ENCODE measurements at places on chromosomes 3 and 15.

DNA sequence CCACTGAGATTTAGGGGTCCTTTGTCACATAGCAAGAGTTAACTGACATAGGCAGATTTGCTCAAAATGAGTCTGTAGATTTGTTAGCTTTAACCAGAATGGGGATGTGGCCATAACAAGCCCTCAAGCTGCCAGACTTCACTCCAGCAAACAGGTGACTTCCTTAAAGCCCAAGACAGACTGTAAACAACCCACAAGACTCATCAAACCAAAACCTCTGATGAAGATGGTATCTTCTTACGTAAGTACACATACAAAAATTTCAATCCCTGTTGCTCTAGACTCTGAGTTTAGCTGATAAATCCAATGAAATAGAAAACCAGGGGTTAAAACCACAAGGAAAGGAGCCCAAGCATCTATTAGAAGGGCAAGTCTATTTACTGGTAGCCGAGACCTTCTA, 18.2 kb upstream of the ZBTB20 start:
- DNase-seq: no peak

- no peak for DNase-seq
Observed at GRCh38 chr3:50299929-50300680, 900 bp upstream of the HYAL3 start.

DNA sequence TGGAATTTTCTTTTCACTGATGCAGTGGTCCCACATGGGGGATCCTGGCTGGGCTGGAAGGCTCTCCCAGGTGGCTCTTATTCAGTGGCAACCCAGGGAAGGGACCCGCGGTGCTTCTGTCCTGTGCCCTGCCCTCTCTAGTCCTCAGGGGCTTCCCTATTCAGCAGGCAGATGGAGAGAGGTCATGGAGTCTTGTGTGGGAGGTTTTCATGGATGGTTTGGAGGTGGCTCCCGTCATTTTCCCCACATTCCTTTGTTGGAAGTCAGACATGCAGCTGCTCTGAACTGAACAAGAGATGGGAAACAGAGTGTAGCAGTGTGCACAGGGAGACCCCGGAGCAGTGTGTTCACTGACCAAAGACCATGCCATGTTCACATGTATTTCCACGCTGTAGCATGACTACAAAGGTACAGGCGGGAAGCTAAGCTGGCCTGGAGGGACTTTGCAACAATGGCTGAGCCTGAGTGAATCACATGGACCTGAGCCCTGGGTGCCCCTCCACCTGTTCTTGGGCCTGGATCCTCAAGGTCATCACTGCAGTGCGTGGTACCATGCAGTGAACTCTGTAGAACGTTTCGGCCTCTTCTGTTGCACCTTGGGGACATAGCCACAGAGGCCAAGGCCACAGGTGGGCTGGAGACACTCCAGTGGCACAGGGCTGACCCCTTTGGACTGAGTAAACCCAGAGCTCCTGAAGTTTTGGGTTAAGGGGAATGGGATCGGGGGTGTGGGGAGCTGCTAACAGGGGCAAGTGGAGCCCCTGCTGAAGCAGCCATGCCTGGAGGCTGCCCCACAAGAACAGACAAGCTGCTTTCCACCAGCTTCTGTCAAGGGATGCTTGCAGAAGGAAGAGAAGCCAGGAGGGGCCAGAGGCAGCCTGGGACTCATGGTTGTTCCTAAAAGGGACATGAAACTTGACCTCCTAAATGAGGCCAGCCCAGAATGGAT, 123.0 kb downstream of the ASB7 start:
- DNase-seq: no peak

- DNase-seq: no peak
Observed at GRCh38 chr3:62462104-62462762, 88.9 kb upstream of the FEZF2 start.

DNA sequence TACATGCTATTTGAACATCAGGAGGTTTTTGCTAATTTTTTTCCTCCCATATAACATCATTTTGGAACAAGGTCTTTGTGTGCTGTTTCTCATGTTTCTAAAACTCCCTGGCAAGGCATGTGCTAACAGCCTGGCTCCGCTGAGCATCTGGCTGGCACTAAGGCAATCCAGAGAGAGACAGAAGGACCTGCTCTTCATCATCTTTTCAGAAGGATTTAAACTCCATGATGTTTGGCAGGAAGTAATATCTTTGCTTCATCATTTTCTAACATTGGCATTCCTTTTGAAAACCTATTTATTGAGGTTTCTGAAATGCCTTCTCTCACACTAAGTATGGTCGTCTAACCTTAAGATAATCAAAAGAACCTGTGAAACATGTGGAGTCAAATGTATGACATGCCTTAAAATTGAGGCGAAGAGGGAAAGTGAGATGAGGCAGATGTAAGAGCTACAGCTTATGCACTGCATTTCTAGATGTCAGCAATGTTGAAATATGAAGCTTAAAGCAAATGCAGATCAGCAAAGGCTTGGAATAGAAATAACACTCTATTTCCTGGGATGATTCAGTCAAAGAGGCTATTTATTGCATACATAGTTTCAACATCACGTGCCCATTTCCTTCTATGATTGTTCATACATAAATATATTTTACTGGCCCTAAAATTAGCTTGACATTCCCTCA, 592.0 kb downstream of the ZNF385D start:
- no peak for DNase-seq

- DNase-seq: no peak
Observed at GRCh38 chr3:105608623-105609022, 241.9 kb downstream of the ALCAM start.

DNA sequence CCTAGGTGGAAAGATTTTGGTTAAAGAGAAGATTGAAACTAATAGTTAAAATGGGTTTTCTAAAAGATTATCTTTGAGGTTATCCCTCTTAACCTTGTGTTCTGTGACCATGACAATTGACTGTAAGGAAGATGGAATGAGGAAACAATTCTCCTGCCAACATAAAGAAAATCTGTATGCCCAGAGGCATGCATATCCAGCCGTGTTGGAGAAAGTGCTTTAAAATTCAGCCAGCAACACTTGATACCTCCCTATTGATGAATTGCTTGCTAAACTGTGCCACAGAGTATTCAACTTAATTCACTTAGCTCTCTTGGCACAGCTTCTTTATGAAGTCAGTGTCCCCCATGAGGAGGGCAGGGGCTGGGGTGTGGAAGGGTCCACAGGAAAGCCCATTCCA, 203.5 kb downstream of the UBE2E2 start:
- no peak for DNase-seq

- no peak for DNase-seq
Observed at GRCh38 chr15:64717735-64718495, 57.5 kb downstream of the RBPMS2 start.

DNA sequence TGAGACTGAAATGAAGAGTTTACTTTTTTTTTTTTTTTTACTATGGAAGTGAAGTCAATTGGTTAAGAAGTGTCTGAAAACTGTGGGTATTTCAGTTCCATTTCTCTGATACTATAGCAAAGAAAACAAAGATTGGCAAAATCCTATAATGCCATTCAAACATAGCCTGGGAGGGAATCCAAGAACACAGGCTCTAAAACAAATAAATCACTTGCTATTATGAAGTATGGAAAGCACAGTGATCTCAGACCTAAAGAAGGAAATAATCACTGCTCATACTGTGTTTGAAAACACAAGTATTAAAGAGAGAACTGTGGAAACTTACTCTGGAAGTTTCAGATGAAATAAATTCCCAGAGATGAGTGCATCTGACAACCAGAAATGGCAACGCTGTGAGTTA, 12.0 kb downstream of the SAMMSON start:
- DNase-seq: no peak

GRCh38 chr15:55106155-55106554, 90.6 kb downstream of the RSL24D1 start:
- no peak for DNase-seq

DNA sequence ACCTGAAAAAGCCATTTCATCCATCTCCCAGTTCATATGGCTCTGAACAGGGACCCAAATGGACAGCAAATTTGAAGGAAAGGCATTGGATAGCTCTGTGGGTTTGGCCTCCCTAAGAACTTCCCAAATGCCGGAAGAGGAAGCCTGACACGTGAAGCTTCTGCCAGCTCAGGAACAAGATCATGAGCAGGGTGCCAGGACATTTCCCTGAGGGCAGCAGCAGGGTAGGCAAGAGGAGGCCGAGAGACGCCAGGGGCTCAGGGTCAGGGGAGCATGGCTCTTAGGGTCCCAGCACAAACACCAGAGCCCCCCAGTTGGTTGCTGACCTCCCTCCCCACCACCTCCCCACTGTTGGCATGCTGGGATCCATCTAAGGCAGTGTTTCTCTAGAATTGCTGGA, 187.5 kb downstream of the MEGF11 start:
- no peak for DNase-seq

DNA sequence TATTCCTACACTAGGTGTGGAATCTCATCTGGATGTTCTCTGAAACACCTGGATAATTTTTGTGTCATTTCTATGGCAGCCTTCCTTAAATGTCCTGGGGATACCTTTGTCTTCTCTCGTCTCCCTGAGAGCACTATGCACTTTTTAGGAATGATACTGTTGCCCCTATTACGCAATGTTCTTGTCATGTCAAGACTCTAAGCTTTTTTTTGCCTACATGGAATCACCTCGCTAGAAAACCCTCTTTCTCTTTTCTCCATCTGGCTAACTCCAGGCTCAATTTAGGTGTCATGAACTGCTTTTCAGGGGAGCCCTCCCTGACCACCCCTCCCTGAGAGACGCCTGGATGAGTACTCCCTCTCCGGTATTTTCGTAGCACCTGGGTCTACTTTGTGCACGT, 81.3 kb downstream of the SOX2 start:
- DNase-seq: no peak

- no peak for DNase-seq
Observed at GRCh38 chr15:56295433-56295832, 51.8 kb upstream of the RFX7 start.

DNA sequence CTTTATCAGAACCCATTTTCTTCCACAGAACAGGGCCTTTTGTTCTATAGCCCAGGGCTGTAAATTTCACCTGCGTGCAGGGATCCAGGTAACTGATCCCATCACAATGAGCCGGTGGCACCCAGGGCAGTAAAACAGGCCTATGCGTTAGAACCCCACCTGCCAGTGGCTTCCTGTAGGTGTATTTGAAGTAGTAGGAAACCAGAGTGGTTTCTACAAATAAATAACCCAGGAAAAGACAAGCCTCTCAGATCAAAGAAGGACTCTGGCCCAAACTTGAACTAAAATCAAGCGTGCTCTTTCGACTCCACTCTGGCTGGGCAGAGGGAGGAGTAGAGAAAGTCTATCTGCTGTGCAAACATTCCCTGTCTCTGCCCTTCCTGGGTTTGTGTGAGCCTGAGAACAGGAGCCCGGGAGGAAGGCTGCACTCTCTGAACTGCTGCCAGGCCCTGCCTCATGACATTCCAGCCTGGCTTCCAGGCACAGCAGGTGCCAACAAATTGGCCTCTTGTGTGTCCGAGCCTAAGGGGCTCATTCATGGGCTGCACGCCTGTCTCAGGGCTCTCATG, 77.7 kb downstream of the CEMIP start:
- DNase-seq: no peak

GRCh38 chr3:58482917-58483636, 8.8 kb upstream of the KCTD6 start:
- no peak for DNase-seq

All from stimulated activated CD4-positive, alpha-beta T cell treated with anti-CD3 and anti-CD28 coated beads, Interleukin-12 subunit alpha, Interleukin-12 subunit beta, amount 100 ng/mL, for 24 hours (primary cell).